Stimulated activated CD8-positive, alpha-beta memory T cell treated with anti-CD3 and anti-CD28 coated beads, Interleukin-4, amount 100 ng/mL, for 1 hour (primary cell): ENCODE measurements at places on chromosomes 12 and 14.

GRCh38 chr14:103698380-103699260 lies 16.6 kb downstream of the XRCC3 start:
- no peak for DNase-seq

DNA sequence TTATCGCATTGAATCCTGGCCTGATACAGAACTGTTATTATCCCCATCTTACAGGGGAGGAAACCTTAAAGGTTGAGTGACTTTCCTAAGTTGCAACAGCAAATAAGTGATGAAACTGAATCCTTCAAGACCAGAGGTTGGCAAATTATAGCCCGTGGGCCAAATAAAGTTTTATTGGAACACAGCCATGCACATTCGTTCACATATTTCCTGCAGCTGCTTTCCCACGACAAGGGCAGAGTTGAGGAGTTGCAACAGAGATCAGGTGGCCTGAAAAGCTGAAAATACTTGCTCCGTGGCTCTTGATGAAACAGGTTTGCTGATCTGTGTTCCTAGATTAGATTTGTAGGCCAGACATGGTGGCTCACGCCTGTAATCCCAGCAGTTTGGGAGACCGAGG lies 126.7 kb downstream of the PHETA1 start:
- DNase-seq = no peak

DNA sequence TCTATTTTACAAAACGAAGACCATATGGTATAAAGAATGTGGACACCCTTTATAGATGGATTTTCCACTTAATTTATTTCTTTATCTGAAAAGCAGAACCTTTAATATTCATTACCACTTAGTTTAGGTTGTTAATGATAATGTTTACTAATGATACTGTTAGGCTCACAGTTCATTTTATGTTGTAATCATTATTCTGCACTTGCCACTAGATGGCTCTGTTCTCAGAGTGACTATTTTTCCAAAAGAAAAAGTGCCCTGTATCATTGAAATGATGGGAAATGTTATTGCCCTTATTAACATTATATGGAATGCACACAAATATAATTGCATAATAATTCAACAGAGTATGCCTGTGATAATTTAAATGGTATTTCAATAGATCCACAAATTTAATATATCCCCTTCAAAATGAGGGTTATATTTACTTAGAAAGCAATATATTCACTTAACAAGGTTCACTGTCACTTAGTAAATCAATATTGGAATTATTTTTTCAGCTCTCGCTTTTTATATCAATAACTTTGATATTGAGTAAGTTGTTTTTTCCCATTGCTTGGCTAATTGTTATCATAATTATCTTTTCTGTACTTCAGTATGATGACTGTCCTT lies 95.7 kb downstream of the PDE3A start:
- no peak for DNase-seq

DNA sequence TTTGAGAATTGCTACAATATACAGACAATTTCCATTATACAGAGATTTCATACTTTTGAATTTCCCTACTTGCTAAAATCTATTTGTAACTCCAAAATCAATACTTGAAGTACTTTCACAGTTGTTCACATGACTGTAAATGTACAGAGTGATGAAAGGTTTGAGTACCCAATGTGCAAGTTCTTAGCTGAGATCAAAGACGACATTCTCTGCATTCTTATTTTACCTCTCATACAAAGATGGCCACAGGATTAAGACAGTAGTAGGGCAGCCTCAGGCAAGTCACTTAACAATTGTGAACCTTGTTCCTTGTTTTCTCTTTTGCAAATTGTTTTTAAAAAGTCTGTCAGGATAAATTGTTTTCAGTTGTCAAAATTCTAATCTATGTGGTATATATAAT lies 255.9 kb upstream of the KITLG start:
- DNase-seq = no peak

DNA sequence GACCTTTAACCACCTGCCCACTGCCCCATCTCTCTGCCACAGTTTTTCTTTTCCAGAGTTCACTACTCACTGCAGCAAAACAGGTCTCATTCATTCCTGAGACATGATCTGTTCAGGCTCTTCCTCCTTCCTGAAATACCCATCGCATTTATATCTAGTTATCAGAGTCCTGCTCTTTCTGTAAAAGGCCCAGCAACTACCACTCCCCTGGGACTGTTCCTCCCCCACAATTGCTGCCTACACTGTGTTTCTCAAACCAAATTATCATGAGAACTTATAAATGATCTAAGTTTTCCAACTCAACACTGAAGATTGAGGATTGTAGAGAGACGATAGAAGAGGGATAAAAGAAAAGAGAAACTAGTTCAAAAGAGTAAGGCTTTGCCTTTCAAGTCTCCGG lies 40.8 kb upstream of the EPS8 start:
- DNase-seq = no peak

DNA sequence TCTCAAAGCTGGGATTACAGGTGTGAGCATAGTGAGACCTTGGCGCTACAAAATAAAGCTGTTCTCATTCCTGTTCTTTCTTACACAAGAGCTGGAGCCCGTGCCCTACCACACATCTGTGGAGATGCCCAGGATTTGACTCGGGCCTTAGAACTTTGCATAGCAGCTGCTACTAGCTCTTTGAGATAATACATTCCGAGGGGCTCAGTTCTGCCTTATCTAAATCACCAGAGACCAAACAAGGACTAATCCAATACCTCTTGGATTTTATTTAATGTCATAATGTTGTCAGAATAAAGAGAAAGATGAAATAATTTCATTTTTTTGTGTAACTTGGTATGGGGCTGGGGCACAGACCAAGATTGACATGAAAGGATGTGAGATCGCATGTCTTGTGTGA lies 7.6 kb downstream of the PNP start:
- no peak for DNase-seq

DNA sequence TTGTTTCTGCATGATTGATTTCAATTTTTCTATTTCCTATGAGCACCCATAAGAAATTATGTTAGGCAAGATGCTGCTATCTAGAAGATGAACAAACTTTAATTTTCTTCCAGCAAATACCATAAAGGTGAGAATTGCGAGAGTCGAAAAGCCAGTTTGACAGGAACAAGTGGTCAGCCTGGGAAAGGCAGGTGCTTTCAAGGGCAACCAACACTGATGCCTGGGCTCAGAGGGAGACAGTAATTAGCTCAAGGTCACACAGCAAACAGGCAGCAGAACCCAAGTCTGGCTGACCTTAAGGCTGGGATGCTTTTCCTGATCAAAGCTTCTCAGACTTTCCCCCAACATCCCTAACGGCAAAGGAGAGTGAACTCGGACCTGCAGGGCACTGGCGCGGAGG lies 6.8 kb upstream of the OTUB2 start:
- no peak for DNase-seq

DNA sequence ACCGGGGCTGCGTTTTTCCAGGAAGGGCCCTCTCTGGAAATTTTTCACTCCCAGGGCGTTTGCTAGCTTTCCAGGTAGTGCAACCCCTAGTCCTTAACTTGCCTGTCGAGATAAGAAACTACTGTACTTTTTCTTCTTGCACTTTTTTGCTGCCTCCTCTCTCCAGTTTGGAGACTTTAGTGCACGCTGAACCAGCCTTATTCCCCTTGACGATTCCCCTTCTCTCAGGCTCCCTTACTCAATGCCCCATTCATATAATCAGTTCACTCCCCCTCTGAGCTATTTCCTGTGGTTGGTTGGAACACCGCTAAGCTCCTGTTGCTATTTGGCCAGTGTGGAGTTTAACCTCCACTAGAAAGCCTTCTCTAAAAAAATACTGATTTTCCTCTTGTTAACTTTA lies 682 bp downstream of the CREBL2 start:
- DNase-seq = no peak

DNA sequence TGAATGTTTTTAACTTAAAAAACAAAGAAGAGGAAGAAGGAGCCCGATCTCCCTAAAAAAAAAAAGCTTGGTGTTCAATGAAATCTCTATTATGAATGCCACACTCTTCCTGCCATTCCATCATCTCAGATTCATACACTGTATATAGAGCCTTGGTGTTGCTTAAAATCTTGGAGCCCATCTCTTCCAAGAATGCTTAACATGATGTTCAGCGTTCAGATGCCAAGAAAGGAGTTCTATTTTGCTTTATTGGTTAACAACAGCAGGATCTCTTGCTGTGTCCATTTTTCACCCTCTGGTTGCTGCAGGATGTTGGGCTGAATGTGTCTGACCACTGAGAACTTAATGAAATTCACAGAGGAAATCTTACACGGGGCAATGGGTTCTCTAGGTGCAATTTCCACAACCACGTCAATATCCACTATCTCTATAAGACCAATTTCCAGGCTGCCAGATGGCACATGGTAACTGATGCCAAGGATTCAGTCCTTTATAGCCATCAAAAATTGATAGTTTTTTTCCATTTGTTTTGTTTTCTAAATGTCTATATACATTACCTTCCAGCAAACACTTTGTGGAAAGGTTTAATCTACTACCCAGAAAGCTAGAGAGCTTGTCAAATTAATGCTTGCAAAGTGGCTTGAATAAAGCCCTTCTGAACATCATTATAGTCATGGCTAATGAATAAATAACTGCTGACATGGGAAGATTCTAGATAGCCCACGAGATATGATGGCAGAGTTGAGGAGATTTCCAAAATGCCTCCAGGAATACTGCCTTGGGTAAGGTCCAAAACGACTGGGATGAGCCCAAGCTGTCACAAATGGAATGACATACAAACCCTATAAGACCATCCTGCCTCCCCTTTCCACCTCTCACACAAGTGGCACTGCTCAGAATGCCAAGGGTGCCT lies 26.5 kb downstream of the RERG start:
- DNase-seq = no peak

DNA sequence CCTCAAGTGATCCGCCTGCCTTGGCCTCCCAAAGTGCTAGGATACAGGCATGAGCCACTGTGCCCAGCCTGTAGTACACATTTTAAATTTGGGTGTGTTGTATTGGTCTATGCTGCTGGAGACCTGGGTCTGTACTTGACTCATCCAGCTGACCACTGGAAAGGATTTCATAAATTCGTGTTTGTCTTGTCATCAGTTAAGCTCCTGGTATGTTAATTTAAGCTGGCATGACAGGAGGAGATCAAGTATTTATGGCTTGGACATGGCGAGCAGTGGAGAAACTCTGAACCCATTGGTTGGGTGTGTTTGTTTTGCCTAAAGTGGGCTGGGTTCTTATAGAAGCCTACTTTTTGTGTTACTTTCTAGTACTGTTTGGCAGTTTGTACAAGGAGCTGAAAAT lies 24.2 kb downstream of the YY1 start:
- no peak for DNase-seq

DNA sequence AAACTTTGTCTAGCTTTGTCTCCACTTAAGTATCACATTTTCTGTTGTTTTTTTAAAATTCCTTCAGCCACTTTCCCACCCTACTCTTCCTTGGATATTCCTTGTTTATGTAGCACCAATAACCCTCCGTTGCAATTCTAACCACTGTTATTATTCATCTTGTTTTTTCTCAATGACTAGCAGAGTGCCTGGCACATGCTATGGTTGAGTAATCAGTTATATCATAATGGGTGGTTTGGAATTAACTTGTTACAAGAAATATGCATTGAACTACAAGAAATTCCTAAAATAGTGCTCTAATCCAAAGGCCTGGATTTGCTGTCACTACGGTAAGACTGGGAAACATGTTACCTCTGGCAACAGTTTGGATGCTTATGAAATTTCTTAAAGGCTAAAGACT lies 756.6 kb downstream of the NOVA1 start:
- DNase-seq = no peak

GRCh38 chr14:102781063-102781462 lies 3.8 kb downstream of the TRAF3 start:
- no peak for DNase-seq

DNA sequence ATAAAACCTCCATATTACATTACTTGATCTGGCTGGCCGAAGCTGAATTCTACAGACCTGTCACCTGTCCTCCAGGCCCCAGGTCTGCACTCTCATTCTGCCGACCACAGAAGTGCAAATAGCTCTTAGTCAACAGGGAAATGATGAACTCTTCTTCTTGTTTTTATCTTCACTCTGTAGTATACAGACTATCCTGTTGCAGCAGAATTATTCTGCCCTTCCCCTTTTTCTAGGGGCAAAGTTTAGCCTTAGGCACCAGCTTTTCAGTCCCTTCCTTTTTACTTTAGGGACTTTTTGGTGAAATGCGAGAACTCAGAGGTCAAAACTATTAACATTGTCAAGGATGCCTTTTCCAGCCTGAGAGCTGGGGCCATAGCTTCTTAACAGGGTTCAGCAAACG lies 229.6 kb upstream of the EGLN3 start:
- DNase-seq = no peak

DNA sequence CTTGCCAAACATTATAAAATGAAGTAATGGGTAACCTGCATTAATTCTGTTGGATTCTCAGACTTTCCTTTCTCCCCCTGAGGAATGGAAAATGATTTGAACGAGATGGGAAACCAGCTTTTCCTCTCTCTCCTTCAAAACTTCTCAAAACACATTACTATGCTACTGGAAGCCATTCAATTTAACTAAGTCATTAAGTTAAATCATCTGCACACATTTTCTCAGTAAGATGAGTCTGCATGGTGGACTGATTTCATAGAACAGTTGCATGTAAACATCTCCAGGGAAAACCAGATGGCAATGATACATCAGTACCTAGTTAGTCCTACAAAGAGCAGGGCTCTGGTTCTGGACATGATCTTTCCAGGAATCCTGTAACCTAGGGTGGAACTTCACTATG lies 59.9 kb downstream of the BMP4 start:
- DNase-seq = no peak

GRCh38 chr12:10735428-10735827 lies 12.3 kb upstream of the YBX3 start:
- DNase-seq = no peak

- no peak for DNase-seq
These were observed 5.6 kb downstream of the EIF4B start for GRCh38 chr12:53011889-53012288.

- DNase-seq = no peak
These were observed 19.7 kb downstream of the TSPAN19 start for GRCh38 chr12:85016413-85016812.

GRCh38 chr12:107011519-107011918 lies 24.6 kb upstream of the MTERF2 start:
- DNase-seq = no peak

DNA sequence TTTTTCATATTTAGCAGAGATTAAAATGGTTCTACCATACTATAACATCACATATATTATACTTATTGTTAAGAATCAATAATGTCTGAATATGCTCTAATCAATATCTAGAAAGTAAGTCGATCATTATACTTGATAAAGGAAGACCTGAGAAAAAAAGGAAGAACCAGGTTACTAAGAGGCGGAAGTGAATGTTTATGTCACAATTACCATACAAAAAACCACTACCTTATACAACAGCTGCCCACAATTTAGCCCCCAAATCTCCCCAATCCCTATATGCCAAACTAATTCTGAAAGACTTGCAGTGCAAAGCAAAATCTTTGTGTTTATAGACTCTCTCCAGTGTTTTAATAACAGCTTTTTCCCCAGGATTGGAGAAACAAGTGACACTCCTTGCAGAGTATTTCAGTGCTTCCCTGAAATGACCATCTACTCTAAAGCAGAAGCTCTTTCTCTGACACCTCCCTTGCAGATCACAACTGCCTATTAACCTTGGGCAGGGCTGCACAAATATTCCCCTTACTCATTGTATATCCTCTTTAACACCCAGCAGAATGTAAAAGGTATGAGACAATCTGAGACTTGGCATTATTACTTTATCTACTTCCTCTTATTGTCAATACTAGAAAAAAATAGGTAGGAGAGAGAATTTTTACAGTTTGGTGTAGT lies 12.7 kb upstream of the SLC2A3 start:
- DNase-seq = no peak
